Smooth muscle cell of trachea (primary cell): ENCODE measurements at places on chromosomes 7 and 10. TPM values are rescaled to one million over a fixed set of nuclear protein-coding genes. Genes with fewer than 3 reads are reported as not detected.

The CTBP2 gene
- 78.1 and 85.5 TPM in 2 replicates for total RNA-seq

The GTF2IRD1 gene
- total RNA-seq, result 8.3 and 9.9 TPM in 2 replicates

The ADAM8 gene
- 1.2 and 2.9 TPM in 2 replicates for total RNA-seq

The CYP3A7 gene
- 0.33 TPM in 1 of 2 replicates, not detected in the other for total RNA-seq

The ANKRD61 gene
- not detected in 2 replicates for total RNA-seq

The SP8 gene
- not detected in 2 replicates for total RNA-seq
